ENCODE measurements at places on chromosomes 16 and 17.

- DNase-seq = no peak
Observed at GRCh38 chr17:867896-868489, 85.8 kb downstream of the MRM3 start.

DNA sequence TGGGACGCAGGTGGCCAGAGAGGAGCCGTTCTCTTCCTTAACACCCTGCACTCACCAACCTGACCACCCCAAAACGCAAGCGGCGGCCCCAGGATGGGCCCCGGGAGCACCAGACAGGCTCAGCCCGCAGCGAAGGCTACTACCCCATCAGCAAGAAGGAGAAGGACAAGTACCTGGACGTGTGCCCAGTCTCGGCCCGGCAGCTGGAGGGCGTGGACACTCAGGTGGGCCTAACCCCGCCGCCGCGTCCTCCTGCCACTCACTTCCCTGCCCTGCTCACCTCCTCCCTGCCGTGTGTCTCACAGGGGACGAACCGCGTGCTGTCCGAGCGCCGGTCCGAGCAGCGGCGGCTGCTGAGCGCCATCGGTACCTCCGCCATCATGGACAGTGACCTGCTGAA is 4.6 kb upstream of the HSD3B7 start:
- DNase-seq = no peak

DNA sequence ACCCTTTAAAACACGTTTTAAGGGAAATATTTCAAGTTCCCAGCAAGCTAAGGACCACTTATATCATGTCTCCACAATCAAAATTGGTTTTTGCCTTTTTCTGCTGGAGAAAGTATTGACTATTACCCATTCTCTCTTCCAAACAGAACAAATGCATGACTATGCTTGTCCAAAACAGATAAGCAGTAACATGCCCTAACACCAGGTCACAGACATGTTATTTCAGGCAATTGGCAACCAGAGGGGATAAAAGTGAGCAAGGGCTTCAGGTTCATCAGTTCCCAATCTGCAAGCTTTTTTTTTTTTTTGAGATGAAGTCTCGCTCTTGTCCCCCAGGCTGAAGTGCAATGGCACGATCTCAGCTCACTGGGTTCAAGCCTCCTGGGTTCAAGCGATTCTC is 15.0 kb downstream of the SKA2 start:
- no peak for DNase-seq

- DNase-seq = no peak
Observed at GRCh38 chr17:59479141-59479540, 86.3 kb upstream of the DHX40 start.

DNA sequence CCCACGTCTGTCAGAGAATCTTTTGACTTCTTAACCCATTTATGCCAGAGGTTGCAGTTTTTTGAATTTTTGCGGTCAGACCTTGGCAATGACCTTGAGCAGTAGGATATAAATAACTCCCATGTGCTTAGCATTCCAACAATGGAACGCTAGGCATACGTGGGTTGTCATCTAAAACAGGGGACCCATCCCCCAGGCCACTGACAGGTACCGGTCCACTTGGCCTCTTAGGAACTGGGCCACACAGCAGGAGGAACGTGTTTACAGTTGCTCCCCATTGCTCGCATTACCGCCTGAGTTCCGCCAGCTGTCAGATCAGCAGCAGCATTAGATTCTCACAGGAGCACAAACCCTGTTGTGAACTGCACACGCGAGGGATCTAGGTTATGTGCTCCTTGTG is 76.8 kb upstream of the LGALS9 start:
- no peak for DNase-seq

DNA sequence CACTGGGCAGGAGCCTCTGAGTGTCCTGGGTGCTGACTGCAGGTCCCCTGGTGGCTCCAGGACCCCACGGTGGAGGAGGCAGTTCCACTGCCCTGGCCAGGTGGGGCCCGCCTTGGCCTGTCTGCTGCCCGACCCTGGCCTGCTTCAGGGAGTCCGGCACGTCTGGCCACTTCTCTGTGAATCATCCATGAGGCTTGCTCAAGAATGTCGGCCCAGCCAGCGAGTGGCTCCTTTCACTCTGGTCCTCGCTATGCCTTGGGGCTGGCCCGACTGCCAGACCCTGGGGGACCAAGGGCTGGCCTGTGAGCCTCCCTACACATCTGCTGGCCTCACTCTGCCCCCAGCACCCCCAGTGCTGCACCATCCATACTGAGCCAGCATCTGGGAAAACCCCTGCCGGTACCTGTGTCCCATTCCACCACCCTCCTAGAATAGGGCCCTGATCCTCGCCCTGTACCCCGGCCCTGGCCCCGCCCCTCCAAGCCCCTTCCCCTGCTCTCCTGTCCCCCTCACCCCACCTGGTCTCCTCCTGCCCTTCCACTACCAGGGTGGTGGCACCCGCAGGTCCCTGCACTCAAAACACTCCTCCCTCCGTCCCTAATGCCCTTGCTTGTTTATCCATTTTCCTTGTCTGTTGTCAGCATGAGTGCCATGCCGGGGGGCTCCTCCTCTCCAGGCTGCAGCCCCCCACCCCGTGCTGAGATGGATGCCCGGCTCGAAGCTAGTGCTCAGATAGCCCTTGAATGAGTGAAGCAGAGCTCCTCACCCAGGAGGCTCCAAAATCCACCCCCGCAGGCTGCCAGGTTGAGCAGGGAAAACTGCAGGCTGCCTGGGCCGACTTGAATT is 35.5 kb downstream of the ADCY7 start:
- peak; percentile 70 for DNase-seq

DNA sequence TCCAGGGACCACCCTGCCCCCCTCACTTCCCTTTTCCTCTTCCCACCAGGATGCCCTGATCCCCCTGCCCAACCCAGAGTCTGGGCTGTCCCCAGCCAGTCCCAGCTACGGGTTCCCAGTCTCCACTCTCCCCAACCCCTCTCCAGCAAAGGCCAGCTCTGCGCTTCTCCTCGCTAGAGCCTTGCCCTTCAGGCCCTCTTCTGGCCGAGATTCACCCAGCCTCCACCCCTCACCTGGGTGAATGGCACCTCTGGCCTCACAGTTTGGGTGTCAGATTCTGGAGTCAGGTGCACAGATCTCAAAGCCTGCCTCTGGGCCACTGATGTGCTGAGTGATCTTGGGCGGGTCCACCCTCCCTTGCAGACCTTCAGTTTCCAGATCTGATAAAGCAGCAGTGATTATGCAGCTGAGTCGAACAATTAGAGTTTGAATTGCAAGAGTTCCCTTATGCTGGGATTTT is 185.6 kb upstream of the TNRC6C start:
- DNase-seq = no peak

- DNase-seq = no peak
Observed at GRCh38 chr17:40323391-40324381, 14.7 kb downstream of the RARA start.

DNA sequence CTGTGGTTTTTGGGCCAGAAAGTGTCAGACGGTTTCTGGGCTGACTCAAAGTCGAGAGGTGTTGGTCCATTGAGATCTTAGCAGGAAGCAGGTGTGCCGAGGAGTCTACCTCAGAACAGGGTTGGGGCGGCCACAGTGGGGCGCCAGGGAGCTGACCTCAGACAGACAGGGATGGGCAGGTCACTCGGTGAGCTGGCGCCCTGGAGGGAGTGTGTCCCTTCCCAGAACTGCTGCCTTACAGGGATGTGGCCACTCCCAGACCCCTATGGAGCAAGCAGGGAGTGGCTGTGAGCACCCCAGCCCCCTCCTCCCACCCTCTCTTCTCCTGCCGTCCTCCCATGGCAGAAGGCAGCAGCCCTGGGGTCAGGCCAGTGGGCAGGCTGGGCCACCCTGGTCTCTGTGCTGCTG is 14.0 kb upstream of the DPEP1 start:
- no peak for DNase-seq

DNA sequence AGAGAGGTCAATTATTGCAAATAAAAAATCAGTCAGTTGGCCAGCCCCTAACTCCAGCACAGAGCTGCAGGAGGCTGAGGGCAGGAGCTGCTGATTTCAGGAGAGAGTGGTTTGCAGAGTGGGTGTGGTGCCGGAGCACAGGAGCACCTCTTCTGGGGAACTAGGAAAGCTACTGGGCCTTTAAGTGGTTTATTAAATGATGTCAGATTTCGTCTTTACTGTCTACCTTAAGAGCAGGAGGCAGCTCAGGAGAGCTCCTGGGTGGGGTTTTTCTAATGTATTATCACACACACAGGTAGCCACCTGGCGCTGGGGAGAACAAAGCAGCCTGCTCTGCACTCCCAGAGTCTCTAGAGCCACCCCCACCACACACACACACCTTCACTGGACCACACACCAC is 11.5 kb upstream of the HAS3 start:
- DNase-seq = no peak

DNA sequence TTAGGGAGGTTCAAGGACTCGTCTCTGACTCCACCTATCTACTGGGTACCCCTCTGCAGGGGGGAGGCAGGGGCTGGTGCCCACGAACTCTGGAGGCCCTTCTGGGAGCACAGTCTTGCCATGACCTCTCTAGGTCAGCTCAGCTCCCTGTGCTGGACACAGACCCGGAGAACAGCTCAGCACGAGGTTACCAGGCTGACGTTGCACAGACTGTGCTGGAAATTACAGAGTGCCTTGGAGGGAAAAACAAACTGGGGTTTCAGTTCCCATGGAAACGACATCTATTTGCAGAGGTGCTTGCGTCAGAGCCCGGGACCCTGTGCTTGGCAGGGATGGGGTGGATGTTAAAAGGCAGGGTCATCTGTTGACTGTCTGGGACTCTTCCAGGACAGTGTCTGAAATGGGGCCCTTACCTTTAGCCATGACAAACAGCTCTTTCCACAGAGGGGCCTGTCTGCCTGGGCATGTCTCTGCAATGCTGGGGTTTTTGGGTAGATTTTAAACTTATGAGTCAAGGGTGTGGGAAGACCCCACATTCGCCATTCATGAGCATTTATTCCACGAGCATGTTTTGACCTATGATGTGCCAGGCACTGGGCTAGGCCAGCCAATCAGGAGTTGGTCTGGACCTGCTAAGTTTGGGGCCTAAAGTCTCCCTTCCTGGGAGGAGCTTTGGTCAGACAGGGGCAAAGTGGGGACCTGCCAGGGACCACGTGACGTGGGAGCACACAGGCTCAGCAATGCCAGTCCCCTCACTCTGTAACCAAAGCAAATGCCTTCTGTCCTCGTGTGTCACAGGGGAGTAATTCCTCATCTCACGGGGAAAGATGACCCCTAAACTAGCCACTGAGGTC is 22.5 kb downstream of the CCR7 start:
- DNase-seq = peak; percentile 98

- no peak for DNase-seq
Observed at GRCh38 chr17:4038076-4038475, 73.8 kb upstream of the ATP2A3 start.

DNA sequence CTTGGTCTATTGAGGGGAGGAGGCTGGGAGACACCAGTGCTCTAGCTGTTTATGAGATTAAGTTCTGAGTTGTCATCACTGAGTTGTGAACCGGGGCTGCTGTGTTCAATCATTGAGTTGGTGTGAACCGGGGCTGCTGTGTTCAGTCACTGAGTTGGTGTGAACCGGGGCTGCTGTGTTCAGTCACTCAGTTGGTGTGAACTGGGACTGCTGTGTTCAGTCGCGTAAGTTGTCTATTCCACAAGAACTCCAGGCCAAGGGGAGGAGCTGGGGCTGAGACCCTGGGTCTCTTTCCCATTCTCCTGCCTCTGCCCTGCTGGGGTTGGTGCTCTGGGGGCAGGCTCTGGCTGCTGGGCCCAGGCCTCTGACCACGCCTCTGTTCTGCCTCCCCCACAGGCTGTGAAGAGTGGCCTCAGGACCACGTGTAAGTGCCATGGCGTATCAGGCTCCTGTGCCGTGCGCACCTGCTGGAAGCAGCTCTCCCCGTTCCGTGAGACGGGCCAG is 24.5 kb downstream of the WNT9B start:
- no peak for DNase-seq

DNA sequence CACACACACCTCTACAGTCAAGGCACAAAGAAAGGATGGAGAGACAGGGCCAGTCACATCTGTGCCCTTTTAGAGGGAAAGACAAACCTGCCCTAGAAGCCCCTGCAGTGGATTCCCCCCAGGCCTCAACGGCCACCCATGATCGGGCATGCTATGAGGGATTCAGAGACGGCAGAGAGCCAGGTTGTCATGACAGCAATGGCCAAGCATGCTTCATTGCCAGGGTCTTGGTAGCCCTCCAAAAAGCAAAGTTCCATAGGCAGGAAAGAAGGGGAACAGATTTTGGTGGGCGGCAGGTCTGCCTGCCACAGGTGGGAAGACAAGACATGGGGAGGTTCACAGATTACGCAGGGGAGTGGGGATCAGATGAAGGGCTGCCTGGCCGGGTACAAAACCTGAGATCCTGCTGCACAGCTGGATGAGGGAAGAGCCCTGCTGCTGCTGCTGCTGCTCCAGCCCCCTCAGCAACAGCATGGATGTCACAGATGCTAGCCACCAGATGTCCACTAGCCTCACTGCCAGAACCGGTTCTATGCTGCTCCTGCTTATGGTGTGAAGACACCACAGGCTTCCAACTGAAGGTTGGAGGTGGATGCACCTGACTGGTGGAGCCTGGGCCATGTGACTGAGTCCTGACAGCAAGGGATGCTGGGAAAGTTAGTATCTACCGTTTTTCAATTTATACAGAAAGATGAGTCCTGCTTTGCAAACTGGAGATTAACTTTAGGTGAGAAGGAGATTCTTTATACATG is 17.8 kb downstream of the ACTG1 start:
- DNase-seq = no peak

DNA sequence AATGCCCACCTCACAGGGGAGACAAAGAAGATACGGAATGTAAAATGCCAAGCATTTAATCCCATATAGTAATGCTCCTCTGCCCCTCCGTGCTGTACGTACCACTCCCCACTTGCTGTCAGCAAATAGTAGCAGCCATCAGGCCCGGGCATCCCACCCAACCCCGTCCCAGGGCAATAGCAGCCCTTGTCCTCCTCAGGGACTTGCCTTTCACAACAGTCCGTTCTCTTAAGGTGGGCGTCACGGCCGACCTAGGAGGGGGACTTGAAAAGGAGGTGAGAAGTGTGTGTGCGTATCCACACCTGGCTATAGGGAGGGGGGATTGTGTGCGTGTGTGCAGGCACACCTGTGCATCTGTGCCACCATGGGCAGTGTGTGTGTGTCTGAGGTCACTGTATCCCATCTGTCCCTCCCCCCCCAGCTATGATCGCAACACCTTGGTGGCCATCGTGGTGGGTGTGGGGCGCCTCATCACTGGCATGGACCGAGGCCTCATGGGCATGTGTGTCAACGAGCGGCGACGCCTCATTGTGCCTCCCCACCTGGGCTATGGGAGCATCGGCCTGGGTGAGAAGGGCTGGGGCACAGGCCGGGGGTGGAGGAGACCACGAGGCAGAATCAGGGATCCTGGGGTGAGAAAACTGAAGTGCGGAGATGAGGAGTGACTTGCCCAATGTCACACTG is 4.0 kb downstream of the FKBP10 start:
- DNase-seq = no peak

Data from astrocyte of the spinal cord (primary cell).